ENCODE measurements at places on chromosomes 6 and 20.

DNA sequence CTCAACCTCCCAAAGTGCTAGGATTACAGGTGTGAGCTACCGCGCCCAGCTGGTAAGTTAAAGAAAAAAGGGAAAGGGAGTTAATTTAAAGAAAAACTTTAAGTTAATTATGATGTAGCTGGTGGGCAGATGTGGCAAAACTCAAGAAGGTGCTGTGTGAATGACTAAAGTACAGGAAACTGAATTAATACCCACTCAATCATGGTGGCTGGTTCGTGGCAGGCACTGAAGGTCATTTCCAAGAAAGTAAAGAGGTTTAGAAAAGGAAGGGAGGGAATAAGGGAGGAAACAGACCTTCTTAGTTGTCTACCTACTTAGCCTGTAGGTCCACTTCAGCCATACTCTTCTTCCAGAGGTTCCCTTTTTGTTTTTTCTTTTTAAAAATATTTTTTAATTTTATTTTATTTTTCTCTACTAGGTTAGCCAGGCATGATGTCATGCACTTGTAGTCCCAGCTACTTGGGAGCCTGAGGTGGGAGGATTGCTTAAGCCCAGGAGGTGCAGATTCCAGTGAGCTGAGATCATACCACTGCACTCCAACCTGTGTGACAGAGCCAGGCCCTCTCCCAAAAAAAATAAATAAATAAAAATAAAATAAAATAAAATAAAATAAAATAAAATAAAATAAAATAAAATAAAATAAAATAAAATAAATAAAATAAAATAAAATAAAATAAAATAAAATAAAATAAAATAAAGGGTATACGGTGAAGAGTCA is 11.9 kb upstream of the TGM3 start:
- DNase-seq, result peak; percentile 23

GRCh38 chr6:63516186-63516944 is 55.9 kb upstream of the LOC128125822 start:
- peak; percentile 94 for DNase-seq

GRCh38 chr6:161266513-161267230 is 7.2 kb downstream of the AGPAT4 start:
- DNase-seq, result no peak

DNA sequence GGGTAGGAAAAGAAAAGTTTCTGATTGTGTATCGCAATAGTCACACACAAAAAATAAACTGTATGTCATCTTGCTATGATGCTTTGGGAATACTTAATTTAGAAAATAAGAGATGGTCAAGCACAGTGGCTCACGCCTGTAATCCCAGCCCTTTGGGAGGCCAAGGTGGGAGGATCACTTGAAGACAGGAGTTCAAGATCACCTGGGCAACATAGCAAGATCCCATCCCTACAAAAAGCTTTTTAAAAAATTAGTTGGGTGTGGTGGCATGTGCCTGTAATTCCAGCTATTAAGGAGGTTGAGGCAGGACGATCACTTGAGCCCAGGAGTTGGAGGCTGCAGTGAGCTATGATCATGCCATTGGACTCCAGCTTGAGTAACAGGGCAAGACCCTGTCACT is 27.6 kb downstream of the MAP7 start:
- DNase-seq, result no peak

DNA sequence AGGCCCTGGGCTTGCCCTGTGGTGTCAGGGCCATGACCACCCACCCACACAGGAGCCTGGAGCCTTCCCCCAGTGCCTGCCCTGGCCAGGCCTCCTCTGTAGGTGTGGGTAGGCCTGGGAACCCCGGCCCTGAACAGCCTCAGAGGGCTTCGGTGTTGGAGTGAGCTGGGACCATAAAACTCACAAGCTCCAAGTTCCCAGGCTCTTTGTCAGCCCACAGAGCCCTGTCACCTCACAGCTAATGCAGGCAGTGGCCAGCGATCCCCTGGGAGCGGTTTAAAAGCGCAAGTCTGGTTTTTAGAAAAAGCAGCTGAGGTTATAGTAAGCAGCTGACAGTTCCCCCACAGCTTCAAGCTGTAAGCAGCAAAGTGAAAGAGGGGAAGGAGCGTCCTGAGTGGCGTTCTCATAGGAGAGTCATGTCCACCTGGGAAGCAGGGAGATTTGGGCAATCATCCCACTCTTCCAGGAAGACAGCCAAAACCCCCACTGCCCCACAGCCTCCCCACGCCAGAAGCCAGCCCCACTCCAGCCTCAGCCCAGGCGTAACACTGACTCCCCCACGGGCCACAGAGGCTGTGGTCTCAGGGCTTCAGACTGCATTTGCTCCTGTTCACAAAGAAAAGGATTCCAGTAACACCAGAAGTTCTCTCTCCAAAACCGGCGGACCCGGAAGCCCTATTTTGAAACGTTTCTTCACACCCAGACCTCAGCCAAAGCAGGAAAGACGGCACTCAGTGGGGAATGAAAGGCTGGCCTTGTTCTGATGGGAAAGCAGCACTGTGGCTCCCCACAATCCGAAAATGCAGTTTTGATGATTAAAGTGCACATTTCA is 34.3 kb upstream of the FOXC1 start:
- no peak for DNase-seq

All from Caki2 (cell line).